ENCODE measurements at places on chromosomes 3 and 15.

GRCh38 chr3:15860014-15860934 lies 62.5 kb upstream of the ANKRD28 start:
- no peak for DNase-seq

DNA sequence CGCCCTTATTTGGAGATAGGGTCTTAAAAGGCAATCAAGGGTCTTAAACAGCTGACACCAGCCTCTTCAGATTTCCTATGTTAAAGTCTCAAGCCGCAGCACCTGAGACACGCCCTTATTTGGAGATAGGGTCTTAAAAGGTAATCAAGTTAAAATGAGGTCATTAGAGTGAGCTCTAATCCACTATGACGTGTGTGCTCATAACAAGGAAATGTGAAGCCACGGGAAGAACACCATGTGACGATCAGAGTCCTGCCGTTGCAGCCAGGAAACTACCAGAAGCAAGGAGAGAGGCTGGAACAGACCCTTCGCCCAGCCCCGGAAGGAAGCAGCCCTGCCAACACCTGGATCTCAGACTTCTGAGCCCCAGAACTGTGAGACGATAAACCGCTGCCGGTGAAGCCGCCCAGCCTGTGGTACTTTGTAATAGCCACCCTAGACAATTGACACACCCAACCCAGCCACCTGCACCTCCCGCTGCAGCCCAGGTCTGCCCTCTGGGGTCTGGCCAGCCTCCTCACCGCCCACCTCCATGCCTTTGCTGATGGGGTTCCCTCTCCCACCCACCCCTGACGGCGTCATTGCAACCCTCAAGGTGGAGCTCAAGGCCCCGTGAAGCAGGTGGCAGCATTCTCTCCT lies 137.9 kb downstream of the MEGF11 start:
- peak; percentile 2 for DNase-seq

DNA sequence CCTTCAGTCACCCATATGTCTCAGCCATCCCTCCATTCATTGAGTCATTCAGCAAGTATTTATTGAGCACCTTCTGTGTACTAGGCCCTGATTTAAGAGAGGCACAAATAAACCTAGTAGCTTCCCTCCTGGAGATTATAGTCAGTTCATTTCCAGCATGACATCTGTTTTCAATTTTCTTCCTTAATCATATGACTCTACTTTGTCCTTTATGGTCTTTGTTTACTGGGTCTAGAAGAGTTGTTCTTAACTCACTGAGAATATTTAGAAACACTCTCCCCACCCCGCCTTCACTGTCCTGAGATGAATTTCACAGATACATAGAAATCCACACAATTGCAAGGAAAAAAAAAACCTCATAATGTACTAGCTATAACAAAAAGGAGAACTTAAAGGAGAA lies 44.8 kb upstream of the ADAMTS9 start:
- DNase-seq = no peak

- no peak for DNase-seq
Measured at GRCh38 chr3:10108091-10108490, at the start of gene FANCD2OS. Gene FANCD2OS (minus strand): TSS chr3:10108255. CDS start chr3:10104774, 3,481 bp downstream.

DNA sequence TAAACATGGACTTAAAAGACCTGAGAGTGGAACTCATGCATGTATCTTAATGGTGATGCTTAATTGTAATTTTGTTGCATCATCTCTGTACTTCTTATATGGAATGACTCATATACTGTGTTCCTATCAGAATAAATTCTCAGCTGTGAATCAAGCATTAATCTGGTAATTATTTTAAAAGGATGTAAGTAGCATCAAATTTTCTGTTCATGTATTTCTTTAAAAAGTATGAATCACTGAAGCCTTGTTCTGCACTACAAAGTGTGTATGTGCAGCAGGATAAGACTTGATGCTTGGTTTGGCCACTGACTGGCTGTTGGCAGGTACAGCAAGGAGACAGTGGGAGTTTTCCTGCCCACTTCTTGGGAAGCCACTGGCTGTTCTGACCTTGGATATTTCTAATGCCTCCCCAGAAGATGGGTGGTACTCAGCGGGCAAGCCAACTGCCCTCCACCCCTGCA lies 123.9 kb downstream of the ANO10 start:
- no peak for DNase-seq

DNA sequence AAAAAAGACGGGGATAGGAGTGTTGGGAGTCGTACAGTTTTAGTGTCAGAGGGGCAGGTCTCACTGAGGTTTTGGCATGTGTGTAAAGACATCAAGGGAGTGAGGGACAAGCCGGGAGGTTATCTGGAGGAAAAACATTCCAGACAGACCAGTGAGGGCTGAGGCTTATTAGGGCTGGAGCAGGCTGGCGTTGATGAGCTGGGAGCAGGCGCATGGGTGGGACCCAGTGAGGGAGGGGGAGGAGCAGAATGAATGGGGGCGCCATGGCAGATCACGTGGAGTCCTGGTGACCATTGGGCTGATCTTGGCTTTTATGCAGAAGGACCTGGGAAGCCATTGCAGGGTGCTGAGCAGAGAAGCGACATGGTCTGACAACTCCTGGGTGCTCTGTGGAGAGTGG lies 180.2 kb downstream of the SLCO3A1 start:
- no peak for DNase-seq

- DNase-seq = no peak
Measured at GRCh38 chr3:195868866-195869412, 39.4 kb downstream of the TNK2 start.

DNA sequence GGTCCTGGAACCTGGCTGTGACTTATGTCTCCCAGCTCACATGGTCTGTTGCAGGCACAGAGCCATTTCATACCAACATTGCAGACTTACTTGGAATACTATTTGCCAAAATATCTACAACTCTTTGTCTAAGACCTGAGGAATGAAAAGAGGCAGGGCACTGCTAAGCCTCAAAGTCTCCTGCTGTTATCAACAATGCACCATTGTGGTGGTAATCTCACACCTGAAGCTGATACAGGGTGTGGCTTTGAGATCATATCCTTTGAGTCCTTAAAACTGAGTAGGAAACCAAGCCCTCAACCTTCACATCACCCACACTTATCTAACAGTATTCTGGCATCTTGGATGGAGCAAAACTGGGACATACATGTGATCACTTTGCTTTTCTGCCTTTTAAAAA lies 782.0 kb downstream of the EPHA3 start:
- DNase-seq = no peak

DNA sequence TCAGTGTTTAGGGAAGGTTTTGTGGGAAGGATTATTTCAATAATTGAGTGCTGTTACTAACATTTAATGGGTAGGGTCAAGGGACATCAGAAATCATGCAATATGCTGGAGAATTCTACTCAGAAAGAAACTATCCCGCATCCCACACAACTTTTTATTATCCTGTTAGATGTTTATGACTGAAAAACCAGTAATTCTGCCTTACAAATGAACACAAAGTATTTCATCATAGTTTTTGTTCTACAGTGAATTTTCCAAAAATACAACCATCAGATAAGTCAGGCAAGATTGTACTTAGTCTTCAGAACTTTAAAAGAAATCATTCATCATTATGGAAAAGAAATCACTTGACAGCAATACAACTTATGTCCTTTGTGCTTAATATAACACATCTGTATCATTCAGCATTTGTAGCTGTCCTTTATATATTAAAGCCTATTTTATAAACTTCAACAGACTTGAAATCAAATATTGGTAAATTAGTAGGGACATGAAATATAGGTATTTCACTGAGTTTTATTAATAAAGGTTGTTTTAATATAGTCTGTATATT lies 61.9 kb downstream of the TRPM7 start:
- no peak for DNase-seq

- no peak for DNase-seq
Measured at GRCh38 chr3:126493739-126494138, 18.0 kb upstream of the ZXDC start.

DNA sequence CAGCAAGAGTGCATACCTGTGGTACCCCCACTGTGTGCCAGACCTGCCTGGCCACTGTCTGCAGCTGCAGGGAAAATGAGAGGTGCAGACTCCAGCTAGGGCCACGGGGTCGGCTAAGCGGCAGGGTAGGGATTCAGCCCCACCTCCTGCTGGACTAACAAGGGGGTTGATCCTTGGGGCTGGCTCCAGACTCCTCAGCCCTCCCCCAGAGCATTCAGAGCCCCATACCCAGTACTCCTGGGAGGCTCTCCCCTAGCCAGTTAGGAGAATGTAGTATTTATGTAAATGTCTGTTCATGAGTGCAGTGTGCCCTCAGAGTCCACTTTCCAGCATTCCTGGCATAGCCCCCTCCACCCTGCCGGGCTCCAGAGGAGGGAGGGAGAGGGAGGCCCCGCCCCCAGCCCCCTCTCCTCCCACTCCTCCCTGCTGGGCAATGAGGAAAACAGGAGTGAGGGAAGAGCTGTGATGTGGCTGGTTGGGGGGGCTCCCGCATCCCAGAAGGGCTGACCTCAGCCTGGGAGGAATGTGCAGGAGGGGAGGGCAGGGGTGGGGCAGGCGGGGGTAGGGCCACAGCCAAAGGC lies 4.5 kb upstream of the SEMA3B start:
- DNase-seq = no peak

DNA sequence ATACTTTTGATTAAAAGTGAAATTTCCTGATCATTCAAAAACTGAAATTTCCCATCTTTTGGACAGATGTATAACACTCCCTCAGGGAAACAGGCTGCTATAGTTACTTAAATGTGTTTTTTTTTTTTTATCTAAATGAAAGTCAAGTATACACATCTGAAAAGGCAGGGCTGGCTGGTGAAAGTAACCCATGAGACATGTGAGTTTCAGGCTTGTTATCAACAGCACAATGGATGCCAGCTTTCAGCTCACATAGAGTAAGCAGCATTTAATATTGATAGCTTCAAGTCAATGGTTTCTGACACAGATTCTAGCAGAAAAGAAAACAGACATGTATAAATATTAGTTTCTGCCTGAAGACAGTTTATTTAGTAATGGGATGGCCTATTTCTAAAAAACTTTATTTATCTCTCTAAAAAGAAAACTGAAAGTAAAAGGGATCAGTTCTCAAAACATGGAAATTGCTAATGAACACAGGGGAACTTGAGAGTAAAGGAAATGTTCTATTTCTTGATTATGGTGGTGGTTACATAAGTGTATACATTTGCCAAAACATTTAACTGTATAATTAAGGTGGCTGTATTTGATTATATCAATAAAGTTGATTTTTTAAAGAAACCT lies 89.7 kb upstream of the CMC1 start:
- no peak for DNase-seq

GRCh38 chr3:18098960-18099587 lies 326.1 kb downstream of the SATB1 start:
- no peak for DNase-seq

All from activated T-helper 1 cell treated with anti-CD3 and anti-CD28 coated beads, Interleukin-12 subunit alpha, Interleukin-12 subunit beta, Interleukin-2, Interleukin-4 antibody, amounts not matched to agents 30 ng/mL and 10 ng/mL and 1 ng/mL, durations not matched to agents 14 hours and 24 hours and 36 hours (primary cell).